ENCODE measurements at places on chromosomes 13 and 19.

DNA sequence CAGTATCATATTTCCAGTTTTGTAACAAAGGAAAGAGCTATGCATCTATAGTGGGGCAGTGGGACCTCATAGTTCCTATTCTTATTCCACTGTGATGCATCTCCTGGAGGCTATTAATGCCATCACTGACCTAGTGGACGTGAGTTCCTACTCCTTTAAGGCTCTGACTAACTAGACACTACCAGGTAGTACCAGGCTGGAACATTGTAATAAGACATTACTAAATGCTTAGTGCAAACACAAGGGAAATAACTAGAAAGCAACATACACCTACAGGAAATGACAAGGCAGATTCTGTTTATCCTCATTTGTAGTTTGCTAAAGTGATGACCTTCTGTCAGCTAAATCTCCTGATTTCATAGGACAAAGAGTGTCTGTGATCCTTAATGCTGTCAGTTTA is 192.5 kb downstream of the POSTN start:
- no peak for DNase-seq

DNA sequence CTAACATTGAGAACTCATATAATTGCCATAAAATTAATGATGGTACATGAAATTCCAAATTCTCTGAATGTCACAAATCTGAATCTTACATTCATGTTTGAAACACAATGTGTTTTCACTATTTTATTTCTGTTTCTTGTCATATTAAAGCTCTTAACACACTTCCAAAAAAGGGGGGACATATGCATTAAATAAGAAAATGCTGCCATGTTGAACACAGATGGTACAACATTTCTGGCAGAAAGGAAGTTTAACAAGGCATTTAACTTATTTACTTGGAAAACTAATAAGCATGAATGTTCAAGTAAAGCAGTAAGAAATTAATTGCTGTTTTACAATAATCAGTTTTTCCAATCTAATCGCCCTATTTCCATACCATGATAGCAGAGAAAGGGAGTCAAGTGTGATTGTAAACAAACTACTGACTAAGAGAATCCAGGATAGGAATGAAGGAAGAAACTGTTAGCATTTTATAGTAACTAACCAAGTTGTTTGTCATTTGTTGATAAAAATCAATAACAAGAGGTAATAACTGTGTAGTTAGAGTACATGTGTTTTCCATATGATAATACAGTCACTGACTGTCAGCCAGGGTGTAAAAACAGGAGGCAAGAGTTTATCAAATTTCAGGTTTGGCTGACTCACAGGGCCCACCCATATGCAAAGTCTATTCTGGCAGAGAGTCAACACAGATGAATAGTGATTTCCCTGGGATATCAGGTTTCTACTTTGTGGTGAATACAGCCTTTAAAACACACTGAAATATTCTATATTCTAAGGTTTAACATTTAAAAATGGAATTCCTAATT is 5.7 kb upstream of the FOXO1 start:
- no peak for DNase-seq

DNA sequence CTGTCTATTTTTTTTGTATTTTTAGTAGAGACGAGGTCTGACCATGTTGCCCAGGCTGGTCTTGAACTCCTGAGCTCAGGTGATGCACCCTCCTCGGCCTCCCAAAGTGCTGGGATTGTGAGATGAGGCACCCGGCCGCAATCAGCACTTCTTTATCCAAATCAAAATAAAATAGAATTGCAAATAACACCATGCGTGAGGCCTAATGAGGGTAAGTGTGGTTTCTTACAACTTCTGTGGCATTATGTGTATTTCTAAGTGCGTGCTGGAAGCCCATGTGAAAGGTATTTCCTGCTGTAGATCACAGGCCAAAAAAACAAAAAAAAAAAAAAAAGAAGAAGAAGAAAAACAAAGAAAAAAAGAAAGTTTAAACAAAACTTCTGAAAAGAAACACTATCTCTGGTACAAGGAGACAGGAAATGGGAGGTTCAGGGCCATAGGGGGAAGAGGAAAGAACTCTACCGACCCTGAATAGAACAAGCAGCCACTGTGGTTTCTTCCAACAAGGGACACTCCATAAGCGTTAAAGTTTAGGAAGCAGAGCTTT is 3.0 kb upstream of the GRAMD1A start:
- no peak for DNase-seq

DNA sequence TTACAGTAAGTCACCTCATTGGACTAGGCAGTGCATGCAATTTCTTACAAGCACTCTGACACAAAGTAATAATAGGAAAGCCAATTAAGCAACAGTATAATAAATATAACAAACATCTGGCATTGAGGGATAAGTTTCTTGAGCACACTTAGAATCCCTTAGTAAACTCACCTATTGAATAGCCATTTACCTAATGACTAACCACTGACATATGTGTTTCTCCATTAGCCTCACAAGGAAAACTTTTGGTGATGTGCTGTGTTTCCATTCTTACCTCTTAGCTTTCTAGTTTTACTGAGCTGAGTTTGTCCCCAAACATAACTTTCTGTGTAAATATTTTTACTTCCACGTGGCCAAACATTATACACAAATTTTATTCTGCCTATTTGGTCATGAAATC is 47.4 kb upstream of the PCDH9 start:
- DNase-seq = no peak

DNA sequence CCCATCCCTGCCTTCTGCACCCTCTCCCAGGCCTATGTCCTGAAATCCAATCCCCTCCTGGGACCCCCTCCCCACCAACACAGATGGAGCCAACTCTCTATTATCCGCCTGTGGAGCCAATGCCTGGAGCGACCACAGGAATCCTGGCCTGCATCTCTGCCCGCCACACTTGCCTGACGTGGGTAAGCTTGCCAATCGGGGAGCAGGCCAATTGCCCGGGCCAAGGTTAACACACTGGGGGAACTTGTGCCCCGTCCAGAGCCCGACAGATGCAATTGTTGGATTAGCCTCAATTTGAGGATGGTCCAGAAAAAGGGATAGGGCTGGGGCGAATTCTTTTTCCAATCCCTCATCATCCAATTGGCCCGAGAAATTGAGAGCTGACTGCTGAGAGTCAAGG is 5.9 kb downstream of the WIZ start:
- DNase-seq = no peak

DNA sequence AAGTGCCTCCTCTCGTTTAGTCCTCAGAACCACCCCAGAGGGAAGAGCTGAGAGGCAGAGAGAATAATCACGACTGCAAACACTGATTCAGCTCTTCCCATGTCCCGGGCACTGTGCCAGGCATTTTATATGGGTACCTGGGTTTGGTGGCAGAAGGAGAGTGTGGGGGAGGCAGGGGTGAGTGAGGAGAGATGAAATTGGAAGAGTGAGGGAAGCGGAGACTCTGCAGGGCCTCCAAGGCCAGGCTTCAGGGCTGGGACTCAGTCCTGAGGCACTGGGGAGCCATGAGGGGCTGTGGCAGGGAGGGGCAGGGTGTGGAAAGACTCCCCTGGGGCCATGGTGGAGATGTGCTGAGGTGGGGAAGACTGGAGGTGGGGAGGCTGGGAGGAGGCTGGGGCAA is 8.7 kb downstream of the SYNGR4 start:
- no peak for DNase-seq

- DNase-seq = no peak
Observed at GRCh38 chr13:68170961-68171360, 940.8 kb upstream of the PCDH9 start.

GRCh38 chr19:50693064-50693975 is 26.3 kb downstream of the SHANK1 start:
- DNase-seq = no peak

DNA sequence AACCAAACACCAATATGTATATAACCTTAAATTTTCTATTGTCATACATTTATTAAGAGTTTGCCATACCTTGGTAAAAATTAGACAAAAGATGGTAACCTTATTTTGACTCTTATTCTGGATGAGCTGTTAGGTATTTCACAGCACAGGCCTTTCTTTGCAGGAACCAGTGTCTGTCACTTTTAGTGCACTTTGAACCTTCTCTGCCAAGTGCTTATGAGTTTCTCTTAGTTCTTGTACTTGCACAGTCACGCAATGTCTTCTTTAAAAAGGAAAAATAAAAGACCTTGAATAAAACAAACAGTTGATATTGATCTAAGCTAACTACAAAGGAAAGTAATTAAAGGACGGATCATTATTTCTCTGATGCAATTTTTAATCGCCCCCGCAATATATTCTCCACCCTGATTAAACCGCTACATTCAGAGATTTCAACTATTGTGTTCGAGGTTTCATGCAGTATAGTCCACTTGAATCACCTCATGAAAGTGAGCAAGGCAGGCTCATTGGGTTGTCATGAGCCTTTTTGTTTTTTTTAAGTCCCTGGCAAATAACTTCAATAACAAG is 534.5 kb downstream of the KLF5 start:
- no peak for DNase-seq

DNA sequence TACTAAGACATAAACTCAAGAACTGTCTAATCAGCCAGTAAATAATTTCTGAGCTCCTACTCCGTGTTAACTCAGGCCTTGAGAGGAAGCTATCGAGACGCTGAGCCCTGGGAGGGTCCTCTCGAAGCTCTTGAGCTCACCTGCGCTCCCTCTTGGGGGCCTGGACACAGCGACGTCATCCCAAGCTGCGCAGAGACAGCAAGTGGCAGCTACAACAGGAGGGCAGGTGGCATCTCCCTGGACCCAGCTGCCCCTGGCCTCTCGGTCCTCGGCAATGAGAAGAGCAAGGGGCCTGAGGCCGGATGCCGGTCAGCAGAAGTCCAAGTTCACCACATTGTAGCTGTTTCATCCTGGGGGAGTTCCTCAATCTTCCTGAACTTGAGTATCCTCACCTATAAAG is 30.5 kb upstream of the TUBGCP3 start:
- no peak for DNase-seq

GRCh38 chr19:17499648-17500446 is 11.6 kb upstream of the PGLS start:
- no peak for DNase-seq

DNA sequence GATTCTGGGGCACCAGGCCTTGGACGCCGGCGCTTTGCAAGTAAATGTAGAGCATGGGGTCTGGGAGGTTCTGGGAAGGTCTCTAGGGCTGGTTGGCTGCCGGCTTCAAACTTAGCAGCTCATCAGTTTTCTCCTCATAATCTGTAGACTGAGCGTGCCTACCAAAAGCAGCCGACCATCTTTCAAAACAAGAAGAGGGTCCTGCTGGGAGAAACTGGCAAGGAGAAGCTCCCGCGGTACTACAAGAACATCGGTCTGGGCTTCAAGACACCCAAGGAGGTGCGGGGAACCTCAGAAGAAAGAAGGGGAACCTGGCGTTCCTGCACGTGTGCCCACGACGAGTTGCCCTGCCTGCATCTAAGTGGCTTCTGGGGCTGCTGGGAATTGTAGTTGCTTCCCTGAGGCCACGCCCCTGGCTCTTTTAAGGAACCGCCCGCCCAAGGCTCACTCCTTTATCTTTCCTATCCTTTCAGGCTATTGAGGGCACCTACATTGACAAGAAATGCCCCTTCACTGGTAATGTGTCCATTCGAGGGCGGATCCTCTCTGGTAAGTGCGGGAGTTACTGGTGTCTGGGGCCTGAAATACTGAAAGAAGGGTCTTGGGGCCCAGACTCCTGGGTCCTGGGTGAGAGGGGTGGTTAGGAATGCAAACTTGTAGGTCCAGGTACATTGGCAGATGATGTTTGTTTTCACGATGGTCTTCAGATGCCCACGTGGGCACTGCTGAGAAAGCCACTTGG is 984 bp downstream of the RPS11 start:
- peak; percentile 73 for DNase-seq

GRCh38 chr13:45876781-45877180 is 25.2 kb upstream of the SIAH3 start:
- no peak for DNase-seq

GRCh38 chr13:73254827-73255226 is 196.0 kb downstream of the KLF5 start:
- DNase-seq = no peak
